Forelimb muscle (tissue), 1 donor: ENCODE measurements at places on chromosomes 2 and 18.

GRCh38 chr2:8376603-8377410 is 305.0 kb upstream of the ID2 start:
- DNase-seq: no peak

GRCh38 chr2:41998186-41999127 is 49.4 kb upstream of the PKDCC start:
- DNase-seq: no peak

DNA sequence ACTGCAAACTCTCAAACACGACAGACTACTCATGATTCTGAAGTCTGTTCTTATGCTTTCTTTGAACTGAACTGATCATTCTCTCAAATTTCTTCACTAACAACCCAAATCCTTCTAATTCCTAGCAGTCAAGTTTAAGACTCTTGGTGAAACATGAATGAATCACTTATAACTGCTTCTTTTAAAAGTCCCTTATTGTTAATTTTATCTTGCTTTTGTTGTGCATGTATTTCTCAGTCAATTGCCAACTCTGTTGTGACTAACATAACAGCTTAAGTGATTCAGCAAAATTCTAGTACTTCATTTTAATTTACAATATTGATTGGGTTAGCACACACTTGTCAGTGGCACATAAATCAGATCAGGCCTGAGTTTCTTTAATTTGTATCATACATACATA is 357.0 kb upstream of the FSIP2 start:
- DNase-seq: no peak

GRCh38 chr2:173030561-173031490 is 44.8 kb upstream of the MAP3K20 start:
- no peak for DNase-seq

GRCh38 chr2:98909317-98910211 is 26.5 kb downstream of the CRACDL start:
- no peak for DNase-seq

GRCh38 chr18:37499044-37499443 is 66.6 kb downstream of the CELF4 start:
- no peak for DNase-seq
